ENCODE measurements at places on chromosomes 11 and 22.

DNA sequence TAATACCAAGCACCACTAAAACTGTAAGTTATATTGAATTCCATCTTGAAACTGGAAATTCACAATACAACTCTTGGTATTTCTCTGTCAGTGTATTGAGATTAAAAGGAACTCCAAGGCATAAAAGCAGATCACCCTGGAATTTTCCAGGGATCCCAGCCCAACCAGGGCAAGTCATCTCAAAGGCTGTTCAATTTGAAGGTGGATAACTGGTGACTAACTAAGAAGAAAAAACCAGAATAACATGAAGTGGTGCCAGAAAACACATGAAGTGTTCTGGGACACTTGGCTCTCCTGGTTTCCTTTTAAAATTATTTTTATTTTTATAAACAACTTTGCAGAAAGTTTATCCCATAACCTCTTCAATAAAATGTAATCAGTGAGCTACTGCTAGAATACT, 7.8 kb upstream of the BMAL1 start:
- H3K27me3 ChIP-seq = no peaks in the 10 kb centered on the region
- H3K36me3 ChIP-seq = no peaks in the 10 kb centered on the region
- H3K4me1 ChIP-seq = no peaks in the 10 kb centered on the region
- no peak overlapping the region for H3K4me3 ChIP-seq
- DNase-seq = no peak

DNA sequence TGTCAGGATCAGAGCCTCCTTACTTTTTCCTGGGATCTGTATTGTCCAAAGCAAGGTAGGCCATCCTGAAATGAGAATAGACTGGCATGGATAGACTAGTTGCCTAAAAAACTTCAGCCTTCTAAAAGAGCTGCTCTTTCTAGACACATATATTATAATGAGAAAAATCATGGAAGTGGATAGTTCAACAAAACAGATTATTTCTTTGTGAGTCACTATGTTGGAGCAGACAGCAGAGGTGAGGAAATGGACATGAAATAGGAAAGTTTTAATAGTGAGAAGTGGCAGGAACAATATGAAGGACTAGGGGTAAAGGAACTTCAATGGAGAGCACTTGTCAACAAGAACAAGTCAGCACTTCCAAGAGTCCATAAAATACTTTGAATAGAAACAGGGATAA, 101.9 kb upstream of the ANO3 start:
- no peaks in the 10 kb centered on the region for H3K27me3 ChIP-seq
- H3K27ac ChIP-seq = no peak overlapping the region
- H3K4me1 ChIP-seq = no peaks in the 10 kb centered on the region

GRCh38 chr11:2109541-2110019, 29.6 kb downstream of the IGF2 start:
- DNase-seq = no peak
- H3K27ac ChIP-seq = peak overlapping the region; percentile 66
- H3K4me3 ChIP-seq = no peak overlapping the region
- no peaks in the 10 kb centered on the region for H3K36me3 ChIP-seq
- H3K4me1 ChIP-seq = peaks cover 15% of the 10 kb centered on the region

- H3K27me3 ChIP-seq = no peaks in the 10 kb centered on the region
- no peak for DNase-seq
- H3K4me3 ChIP-seq = no peak overlapping the region
- no peaks in the 10 kb centered on the region for H3K36me3 ChIP-seq
- H3K4me1 ChIP-seq = peaks cover 45% of the 10 kb centered on the region
These were observed 4.0 kb upstream of the SLC43A3 start for GRCh38 chr11:57430952-57431351.

DNA sequence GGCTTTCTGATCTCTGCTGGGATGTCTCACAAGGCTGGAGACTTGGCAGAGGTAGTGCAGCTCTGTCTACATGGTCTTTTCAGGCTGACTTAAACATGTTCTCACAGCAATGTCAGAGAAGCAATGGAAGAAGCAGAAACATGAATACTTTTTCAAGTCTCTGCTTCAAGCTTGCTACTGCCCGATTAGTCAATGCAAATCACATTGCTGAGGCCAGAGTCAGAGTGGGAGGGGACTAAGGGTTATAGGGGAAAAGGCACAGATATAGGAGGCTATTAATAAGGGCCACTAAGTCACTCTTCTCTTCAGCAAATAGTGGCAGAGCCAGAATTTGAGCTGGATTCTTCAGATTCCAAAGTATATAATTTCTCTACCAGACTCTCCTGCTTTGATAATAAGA, 390.5 kb downstream of the TMEM135 start:
- no peak overlapping the region for H3K4me3 ChIP-seq
- no peak overlapping the region for H3K27ac ChIP-seq
- no peaks in the 10 kb centered on the region for H3K4me1 ChIP-seq
- DNase-seq = no peak

DNA sequence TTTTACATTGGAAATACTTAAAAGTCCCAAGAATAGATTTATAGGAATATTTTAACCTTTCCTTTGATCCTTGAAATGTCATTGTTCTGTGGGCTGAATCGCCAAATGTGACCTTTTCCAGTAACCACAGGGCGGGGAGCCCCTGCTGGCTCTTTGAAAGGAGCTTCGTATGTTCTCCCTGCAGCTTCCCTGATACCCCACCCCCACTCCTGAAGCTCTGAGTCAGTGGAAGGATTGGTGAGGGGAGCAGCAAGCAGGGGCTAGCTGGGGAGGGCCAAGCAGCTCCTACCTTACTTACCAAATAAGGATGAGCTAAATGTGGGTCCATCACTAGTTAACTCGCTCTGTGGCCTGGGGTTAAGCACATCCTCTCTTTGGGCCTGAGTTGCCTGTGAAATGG, 87.7 kb downstream of the CHST1 start:
- no peak overlapping the region for H3K27ac ChIP-seq
- H3K4me3 ChIP-seq = no peak overlapping the region
- no peaks in the 10 kb centered on the region for H3K36me3 ChIP-seq
- peaks cover 98% of the 10 kb centered on the region for H3K27me3 ChIP-seq
- DNase-seq = no peak

DNA sequence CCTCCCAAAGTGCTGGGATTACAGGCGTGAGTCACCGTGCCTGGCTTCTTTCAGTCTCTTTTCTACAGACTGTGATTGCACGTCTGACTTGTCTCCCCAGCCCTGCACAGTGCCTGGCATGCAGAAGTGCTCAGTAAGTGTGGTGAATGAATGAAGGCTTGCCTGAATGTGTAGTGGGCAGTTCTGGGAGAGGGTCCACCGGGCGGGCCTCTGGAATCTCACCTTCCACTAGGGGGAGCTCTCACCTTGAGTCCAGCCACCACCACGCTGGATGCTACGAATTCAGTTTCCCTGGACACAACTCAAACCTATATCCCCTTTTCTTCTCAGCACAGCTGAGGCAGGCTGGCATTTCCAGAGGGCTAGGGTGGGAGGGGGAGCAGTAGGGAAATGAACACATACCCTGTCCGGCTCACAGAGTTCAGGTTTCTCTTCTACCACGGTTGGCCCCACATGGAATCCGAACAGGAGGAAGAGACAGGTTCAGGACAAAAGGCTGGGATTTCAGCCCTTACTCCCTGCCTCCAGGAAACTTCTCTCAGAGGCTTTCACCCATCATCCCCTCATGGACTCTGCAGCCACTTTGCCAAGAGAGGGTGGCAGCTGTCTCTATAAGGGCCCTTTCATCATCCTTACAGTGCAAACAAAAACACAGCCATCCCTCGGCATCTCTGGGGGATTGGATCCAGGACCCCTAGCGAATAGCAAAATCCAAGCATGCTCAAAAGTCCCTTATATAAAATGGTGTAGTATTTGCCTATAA, 86.8 kb downstream of the NECTIN1 start:
- no peak overlapping the region for H3K4me3 ChIP-seq
- no peak for DNase-seq
- H3K4me1 ChIP-seq = no peaks in the 10 kb centered on the region
- H3K27ac ChIP-seq = no peak overlapping the region

DNA sequence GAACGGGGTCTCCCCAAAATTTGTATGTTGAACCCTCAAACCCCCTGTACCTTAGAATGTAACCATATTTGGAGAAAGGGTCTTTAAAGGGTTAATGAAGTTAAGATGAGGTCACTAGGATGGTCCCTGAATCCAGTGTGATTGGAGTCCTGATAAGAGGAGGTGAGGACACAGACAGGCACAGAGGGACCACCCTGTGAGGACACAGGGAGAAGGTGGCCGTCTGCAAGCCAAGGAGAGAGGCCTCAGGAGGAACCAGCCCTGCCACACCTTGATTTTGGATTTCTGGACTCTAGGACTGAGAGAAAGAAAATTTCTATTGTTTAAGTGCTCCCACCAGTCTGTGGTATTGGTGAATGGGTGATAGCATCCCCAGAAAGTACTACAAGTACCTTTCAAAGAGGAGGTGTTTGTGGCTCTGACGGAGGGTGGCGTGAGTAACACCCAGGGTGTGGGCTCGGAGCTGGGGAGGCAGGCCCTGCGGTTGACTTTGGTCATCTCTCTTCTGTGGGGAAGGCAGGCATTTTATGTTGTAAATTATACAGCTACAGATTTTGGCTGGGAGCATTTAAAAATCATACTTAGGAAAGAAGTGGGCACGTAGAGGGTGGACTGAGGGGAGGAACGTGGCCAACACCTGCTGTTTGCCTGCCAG, 13.8 kb downstream of the MRGPRF start:
- H3K4me1 ChIP-seq = peaks cover 17% of the 10 kb centered on the region
- peak overlapping the region; percentile 5 for H3K27ac ChIP-seq
- no peaks in the 10 kb centered on the region for H3K36me3 ChIP-seq

DNA sequence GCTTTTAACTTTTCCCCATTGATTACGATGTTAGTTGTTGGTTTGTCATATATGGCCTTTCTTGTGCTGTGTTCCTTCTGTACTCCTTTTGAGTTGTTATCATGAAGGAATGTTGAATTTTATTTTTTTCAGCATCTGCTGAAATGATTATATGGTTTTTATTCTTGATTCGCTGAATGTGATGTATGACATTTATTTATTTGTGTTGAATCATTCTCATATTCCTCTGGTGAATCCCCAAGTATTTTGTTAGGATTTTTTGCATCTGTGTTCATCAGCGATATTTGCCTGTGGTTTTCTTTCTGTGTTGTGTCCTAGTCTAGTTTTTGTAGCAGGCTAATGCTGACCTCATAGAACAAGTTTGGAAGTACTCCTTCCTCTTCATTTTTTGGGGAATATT, 78.2 kb downstream of the GGT1 start:
- DNase-seq = no peak
- peaks cover 19% of the 10 kb centered on the region for H3K4me1 ChIP-seq
- H3K27ac ChIP-seq = no peak overlapping the region
- peaks cover 10% of the 10 kb centered on the region for H3K27me3 ChIP-seq
- no peak overlapping the region for H3K4me3 ChIP-seq
- H3K36me3 ChIP-seq = no peaks in the 10 kb centered on the region

DNA sequence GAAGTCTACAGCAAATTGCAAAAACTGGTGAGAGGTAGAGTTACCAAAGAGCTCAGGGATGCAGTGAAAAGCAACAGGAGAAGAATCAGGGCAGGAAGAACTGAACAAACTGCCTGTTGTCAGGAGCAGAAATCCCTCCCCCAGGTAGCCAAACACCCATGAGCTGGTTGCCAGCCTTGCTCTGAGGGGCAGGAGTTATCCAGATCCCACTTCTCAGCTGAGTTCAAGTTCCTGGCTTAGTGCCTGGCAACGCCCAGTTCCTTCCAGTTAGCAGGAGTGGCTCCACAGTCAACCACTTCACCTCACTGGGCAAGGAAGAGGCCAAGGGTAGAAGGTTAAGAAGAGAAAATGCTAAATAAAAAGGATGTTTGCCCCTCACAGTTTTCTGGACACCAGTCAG, 1.9 kb upstream of the MPZL2 start:
- no peak overlapping the region for H3K4me3 ChIP-seq
- H3K27me3 ChIP-seq = peaks cover 16% of the 10 kb centered on the region
- H3K27ac ChIP-seq = no peak overlapping the region
- DNase-seq = peak; percentile 20
- H3K4me1 ChIP-seq = peaks cover 15% of the 10 kb centered on the region
- H3K36me3 ChIP-seq = no peaks in the 10 kb centered on the region

DNA sequence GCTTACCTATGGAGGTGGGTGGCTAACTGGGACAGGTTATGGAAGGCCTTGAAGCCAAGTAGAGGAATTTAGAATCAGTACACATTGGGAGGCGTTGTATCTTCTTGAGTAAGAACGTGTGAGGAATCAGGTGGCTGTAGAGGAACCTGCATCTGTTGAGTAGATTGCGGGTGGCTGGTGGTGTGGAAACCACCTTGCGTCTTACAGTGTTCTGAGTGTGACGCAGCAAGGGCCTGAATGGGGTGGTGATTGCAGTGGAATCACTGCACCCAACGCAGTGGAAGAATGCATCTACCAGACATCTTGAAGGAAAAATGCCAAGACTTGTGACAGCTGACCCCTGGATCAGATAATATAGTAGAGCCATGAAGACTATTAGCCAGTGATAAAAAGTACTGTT, 110.8 kb upstream of the NNMT start:
- H3K4me3 ChIP-seq = no peak overlapping the region
- peaks cover 87% of the 10 kb centered on the region for H3K4me1 ChIP-seq
- no peaks in the 10 kb centered on the region for H3K27me3 ChIP-seq
- H3K36me3 ChIP-seq = peaks cover 44% of the 10 kb centered on the region
- DNase-seq = no peak

DNA sequence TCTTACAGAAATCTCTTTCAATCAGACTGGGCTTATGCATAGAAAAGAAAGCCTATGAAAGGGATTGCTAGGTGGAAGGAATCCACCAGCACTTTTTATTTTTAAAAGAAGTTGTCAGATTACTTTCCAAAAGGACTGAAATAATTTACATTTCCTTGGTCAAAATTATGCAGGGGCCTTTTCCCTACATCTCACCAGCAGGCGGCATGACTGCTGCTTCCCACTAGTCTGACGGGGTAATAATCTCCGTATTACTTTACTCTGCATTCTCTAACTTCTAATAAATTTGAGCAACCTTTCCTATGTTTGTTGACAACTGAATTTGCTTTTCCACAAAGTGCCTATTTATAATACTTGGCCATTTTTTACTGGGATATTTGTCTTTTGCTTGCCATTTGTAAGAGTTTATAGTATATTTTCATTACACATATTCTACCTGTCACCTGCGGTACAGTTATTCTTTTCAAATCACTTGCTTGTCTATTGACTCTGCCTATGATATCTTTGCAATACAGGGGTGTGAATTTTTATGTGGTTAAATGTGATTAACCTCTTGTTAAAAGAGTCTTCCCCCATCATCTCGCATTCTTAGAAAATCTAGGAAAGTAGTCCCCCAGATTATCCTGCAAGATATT, 51.9 kb upstream of the USP47 start:
- H3K27me3 ChIP-seq = no peaks in the 10 kb centered on the region
- H3K4me3 ChIP-seq = no peak overlapping the region

DNA sequence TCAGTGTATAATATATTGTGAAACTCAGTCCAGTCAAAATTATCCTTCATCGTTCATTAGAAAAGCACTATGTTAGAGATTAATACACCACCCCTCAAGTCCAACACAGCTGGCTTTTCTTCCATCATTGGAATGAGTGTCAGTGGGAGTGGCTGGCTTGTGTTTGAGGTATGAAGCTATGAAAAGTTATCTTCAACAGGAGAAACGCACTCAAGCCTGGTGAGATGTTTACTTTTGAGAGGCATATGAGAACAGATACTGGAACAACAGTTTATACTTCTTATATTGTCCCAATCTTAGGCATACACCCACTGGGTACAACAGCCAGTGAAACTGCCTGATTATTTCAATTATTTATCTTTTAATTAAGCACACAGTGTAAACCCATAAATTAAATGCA, 34.3 kb downstream of the PLEKHB1 start:
- no peaks in the 10 kb centered on the region for H3K4me1 ChIP-seq
- DNase-seq = no peak
- H3K27me3 ChIP-seq = no peaks in the 10 kb centered on the region
- H3K4me3 ChIP-seq = no peak overlapping the region

- H3K27me3 ChIP-seq = peaks cover 3% of the 10 kb centered on the region
- H3K4me1 ChIP-seq = peaks cover 33% of the 10 kb centered on the region
- no peak for DNase-seq
- no peak overlapping the region for H3K4me3 ChIP-seq
- H3K36me3 ChIP-seq = no peaks in the 10 kb centered on the region
These were observed 53.9 kb downstream of the MN1 start for GRCh38 chr22:27747396-27748221.
